ENCODE measurements at places on chromosomes 3 and 15.
A peak's percentile ranks its signal among the peaks of the same experiment; 100 is the strongest.

GRCh38 chr3:34533451-34533850 is 735.0 kb downstream of the PDCD6IP start:
- no peaks in the 10 kb centered on the region for H3K4me1 ChIP-seq
- no peak overlapping the region for H3K27ac ChIP-seq
- no peaks in the 10 kb centered on the region for H3K27me3 ChIP-seq
- no peak for DNase-seq
- H3K4me3 ChIP-seq: no peak overlapping the region
- H3K36me3 ChIP-seq: no peaks in the 10 kb centered on the region

- DNase-seq: no peak
- H3K4me1 ChIP-seq: no peaks in the 10 kb centered on the region
- H3K27me3 ChIP-seq: no peaks in the 10 kb centered on the region
- H3K36me3 ChIP-seq: peaks cover 2% of the 10 kb centered on the region
- no peak overlapping the region for H3K4me3 ChIP-seq
These were observed 50.9 kb downstream of the MB21D2 start for GRCh38 chr3:192866804-192867203.

DNA sequence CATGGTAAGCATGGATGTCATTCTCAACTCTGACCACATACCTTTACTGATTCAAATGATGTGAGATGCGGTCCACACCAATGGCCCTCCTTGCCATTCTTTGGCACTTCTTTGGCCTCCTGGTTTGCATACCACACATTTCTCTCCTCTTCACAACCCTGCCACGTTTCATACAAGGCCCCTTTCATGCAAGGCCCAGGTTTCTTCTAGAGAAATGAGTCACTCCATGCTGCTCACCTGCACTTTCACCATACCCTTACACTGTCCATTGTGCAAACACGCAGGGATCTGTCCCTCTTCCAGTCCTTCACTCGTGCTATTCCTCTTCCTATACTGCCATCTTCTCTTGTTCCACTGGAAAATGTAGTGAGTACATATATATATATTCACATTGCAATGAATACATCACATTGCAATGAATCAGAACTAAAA is 24.4 kb upstream of the SLC24A5 start:
- no peak for DNase-seq
- H3K36me3 ChIP-seq: no peaks in the 10 kb centered on the region
- H3K4me1 ChIP-seq: no peaks in the 10 kb centered on the region
- H3K4me3 ChIP-seq: no peak overlapping the region
- no peak overlapping the region for H3K27ac ChIP-seq

DNA sequence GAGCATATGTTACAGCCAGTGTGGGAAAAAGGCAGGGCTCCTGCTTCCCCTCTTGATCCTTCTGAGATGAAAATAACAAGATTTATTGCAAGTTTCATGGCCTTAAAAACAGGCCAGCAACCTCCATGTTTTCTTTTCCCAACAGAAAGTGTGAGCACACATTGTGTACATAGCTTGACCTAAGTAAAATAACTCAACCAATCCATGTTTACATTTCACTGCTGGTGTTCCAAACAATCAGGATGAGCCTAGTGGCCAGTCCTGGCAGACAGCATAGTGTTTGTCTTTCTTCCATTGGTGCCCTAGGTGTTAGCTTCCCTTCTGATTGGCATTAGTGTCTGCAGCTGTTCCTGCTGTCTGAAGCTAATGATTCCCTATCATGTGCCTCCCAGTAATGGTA is 847.7 kb downstream of the EPHA3 start:
- no peaks in the 10 kb centered on the region for H3K36me3 ChIP-seq
- H3K27me3 ChIP-seq: no peaks in the 10 kb centered on the region
- no peak overlapping the region for H3K4me3 ChIP-seq
- no peaks in the 10 kb centered on the region for H3K4me1 ChIP-seq

DNA sequence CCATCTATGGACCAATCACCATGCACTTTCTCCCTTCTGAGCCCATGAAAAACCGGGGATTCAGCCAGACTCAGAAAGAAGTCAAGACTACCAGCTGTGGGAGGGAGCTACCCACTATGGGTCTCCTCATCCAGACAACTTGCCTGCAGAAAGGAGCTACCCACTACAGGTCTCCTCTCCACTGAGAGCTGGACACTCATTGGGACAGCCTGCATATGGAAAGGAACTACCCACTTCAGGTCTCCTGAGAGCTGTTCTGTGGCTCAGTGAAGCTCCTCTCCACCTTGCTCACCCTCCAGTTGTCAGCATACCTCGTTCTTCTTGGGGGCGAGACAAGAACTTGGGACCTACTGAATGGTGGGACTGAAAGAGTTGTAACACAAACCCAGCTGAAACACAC is 22.3 kb upstream of the ZBED2 start:
- no peak overlapping the region for H3K4me3 ChIP-seq
- no peak for DNase-seq
- H3K27me3 ChIP-seq: no peaks in the 10 kb centered on the region
- peaks cover 41% of the 10 kb centered on the region for H3K4me1 ChIP-seq
- H3K27ac ChIP-seq: peak overlapping the region; percentile 99

- DNase-seq: no peak
- H3K27ac ChIP-seq: no peak overlapping the region
- no peaks in the 10 kb centered on the region for H3K4me1 ChIP-seq
- H3K27me3 ChIP-seq: peaks cover 48% of the 10 kb centered on the region
- no peaks in the 10 kb centered on the region for H3K36me3 ChIP-seq
- no peak overlapping the region for H3K4me3 ChIP-seq
These were observed 7.9 kb upstream of the OR4F6 start for GRCh38 chr15:101795455-101795854.

- no peaks in the 10 kb centered on the region for H3K36me3 ChIP-seq
- no peak overlapping the region for H3K27ac ChIP-seq
- H3K27me3 ChIP-seq: peaks cover 6% of the 10 kb centered on the region
- H3K4me1 ChIP-seq: peaks cover 1% of the 10 kb centered on the region
These were observed 314.3 kb upstream of the RASGRP1 start for GRCh38 chr15:38878926-38879325.

GRCh38 chr3:53823956-53824657 is 22.1 kb downstream of the CHDH start:
- H3K27ac ChIP-seq: no peak overlapping the region
- H3K4me1 ChIP-seq: no peaks in the 10 kb centered on the region
- no peaks in the 10 kb centered on the region for H3K27me3 ChIP-seq
- DNase-seq: no peak

DNA sequence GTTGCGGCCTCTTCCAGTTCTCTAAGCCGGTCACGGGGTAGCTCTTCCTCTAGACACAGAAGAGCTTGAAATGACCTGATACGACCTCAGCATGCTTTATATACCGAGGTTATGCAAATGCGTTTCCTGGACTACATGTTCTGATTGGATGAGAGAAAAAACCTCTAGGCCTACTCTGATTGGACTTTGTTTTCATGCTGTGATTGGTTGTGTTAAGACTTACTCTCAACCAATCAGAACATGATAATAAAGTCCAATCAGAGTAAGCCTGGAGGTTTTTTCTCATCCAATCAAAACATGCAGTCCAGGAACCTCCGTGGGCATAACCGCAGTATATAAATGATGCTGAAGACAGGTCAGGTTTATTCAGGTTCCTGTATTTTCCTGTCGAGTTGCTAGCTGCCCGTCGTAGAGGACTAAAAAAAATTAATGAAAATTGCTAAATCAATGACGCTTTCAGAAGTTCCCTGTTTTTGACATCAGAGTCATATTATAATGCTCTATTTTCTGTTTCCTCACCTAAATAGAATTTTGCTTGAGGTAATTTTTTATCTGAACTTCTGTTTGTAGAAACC is 177.4 kb downstream of the POTEB3 start:
- no peak overlapping the region for H3K4me3 ChIP-seq
- H3K27me3 ChIP-seq: peaks cover 21% of the 10 kb centered on the region
- H3K27ac ChIP-seq: no peak overlapping the region
- DNase-seq: no peak

- no peak overlapping the region for H3K27ac ChIP-seq
- H3K27me3 ChIP-seq: no peaks in the 10 kb centered on the region
- H3K4me1 ChIP-seq: no peaks in the 10 kb centered on the region
- no peaks in the 10 kb centered on the region for H3K36me3 ChIP-seq
These were observed 249.8 kb downstream of the POLQ start for GRCh38 chr3:121295979-121296378.

DNA sequence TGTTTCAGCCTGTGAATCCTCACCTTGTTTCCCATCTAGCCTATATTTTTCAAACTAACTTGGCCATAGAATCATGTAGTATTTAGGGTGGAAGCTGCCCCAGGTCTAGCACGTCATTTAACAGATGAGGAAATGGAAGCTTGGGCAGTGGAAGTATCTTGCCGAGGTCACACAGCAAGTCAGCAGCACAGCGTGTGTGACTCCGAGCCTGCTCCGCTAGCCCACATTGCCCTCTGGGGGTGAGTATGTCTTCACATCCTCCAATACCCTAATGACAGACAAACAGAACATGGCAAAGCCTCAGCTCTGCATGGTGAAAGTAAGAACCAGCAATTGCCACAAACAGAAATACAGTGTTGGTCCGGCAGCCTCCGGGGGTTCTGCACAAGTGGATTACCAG is 2.2 kb upstream of the CCR5 start:
- DNase-seq: peak; percentile 68
- H3K36me3 ChIP-seq: peaks cover 17% of the 10 kb centered on the region
- peak overlapping the region; percentile 82 for H3K4me3 ChIP-seq
- H3K4me1 ChIP-seq: peaks cover 50% of the 10 kb centered on the region
- peak overlapping the region; percentile 92 for H3K27ac ChIP-seq

GRCh38 chr3:82745544-82745943 is 984.1 kb upstream of the GBE1 start:
- H3K4me1 ChIP-seq: no peaks in the 10 kb centered on the region
- no peaks in the 10 kb centered on the region for H3K36me3 ChIP-seq
- H3K27ac ChIP-seq: no peak overlapping the region
- no peak overlapping the region for H3K4me3 ChIP-seq

DNA sequence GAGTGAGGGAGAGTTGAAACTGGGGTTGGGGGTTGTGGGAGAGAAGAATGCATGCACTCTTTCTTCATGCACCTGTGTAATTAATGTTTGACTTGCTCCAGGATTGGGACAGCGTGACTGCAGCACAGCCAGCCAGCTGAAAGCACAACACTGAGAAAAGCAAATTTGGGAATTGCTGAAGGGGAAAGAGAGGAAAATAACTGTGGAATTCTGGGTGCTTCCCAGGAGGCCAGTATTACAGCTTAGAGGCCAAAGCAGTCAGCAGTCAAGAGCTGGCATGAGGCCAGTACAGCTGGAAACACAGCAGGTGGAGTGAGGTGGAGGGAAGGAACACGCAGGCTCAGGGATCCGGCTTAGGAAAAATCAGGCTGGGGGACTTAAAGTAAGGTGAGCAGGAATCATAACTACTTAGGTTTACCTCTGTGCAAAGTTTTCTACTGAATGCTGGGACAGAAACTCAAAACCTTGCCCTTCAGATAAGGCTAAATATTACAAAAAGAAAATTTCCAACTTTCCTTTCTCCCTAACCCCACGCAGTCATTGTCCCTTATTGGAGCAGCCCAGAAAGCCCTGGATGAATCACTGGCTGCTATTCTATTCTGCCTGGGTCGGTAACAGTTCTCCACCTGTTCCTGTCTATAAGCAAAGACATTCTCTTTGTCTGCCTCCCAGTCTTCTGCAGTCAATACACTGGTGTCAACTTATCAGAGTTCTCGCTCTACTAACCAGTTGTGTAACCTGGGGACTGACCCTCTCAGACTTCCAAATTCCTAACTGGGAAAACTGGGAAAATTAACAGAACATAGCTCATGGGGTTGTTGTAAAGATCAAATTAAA is 167.2 kb downstream of the MAGI1 start:
- DNase-seq: no peak
- no peaks in the 10 kb centered on the region for H3K36me3 ChIP-seq
- H3K27ac ChIP-seq: no peak overlapping the region
- H3K4me3 ChIP-seq: no peak overlapping the region
- no peaks in the 10 kb centered on the region for H3K4me1 ChIP-seq

- no peak overlapping the region for H3K4me3 ChIP-seq
- peaks cover 3% of the 10 kb centered on the region for H3K4me1 ChIP-seq
- H3K27me3 ChIP-seq: peaks cover 83% of the 10 kb centered on the region
- peaks cover 6% of the 10 kb centered on the region for H3K36me3 ChIP-seq
- H3K27ac ChIP-seq: no peak overlapping the region
- DNase-seq: no peak
These were observed 111.0 kb downstream of the LRRK1 start for GRCh38 chr15:101029971-101030661.

- DNase-seq: no peak
- no peaks in the 10 kb centered on the region for H3K36me3 ChIP-seq
- H3K27me3 ChIP-seq: no peaks in the 10 kb centered on the region
- H3K27ac ChIP-seq: no peak overlapping the region
- H3K4me1 ChIP-seq: no peaks in the 10 kb centered on the region
- H3K4me3 ChIP-seq: no peak overlapping the region
These were observed 68.0 kb downstream of the CHL1 start for GRCh38 chr3:264394-265156.

GRCh38 chr3:190307164-190307545 is 15.1 kb downstream of the CLDN1 start:
- peaks cover 9% of the 10 kb centered on the region for H3K27me3 ChIP-seq
- peaks cover 2% of the 10 kb centered on the region for H3K4me1 ChIP-seq
- no peaks in the 10 kb centered on the region for H3K36me3 ChIP-seq
- H3K4me3 ChIP-seq: no peak overlapping the region
- no peak for DNase-seq
- H3K27ac ChIP-seq: no peak overlapping the region

GRCh38 chr15:78321786-78322185 is 18.4 kb upstream of the CRABP1 start:
- no peaks in the 10 kb centered on the region for H3K4me1 ChIP-seq
- peaks cover 12% of the 10 kb centered on the region for H3K27me3 ChIP-seq
- DNase-seq: no peak
- peaks cover 3% of the 10 kb centered on the region for H3K36me3 ChIP-seq
- H3K4me3 ChIP-seq: no peak overlapping the region

GRCh38 chr15:34847598-34847997 is 52.2 kb upstream of the ACTC1 start:
- H3K27ac ChIP-seq: no peak overlapping the region
- H3K4me3 ChIP-seq: no peak overlapping the region
- DNase-seq: no peak
- no peaks in the 10 kb centered on the region for H3K27me3 ChIP-seq
- no peaks in the 10 kb centered on the region for H3K36me3 ChIP-seq
- no peaks in the 10 kb centered on the region for H3K4me1 ChIP-seq

DNA sequence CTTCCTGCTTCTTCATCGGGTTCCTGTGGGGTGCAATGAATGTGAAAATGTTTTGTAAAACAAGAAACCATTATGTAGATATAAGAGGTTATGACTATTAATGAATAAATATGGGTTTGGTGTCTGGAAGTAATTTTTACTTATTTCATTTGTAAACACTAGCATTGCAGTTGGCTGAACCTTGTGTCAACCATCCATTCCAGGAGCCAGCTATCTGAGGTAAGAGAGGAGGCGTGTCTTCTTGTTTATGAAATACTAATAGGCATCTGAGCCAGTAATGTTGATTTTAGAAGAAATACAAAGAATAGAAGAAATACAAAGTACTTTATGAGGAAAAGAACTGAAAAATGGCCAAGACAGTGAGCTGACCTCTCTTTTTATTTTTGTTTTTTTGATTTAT is 187.5 kb downstream of the LPP start:
- no peaks in the 10 kb centered on the region for H3K27me3 ChIP-seq
- H3K27ac ChIP-seq: no peak overlapping the region
- DNase-seq: no peak
- peaks cover 4% of the 10 kb centered on the region for H3K36me3 ChIP-seq

- peaks cover 3% of the 10 kb centered on the region for H3K36me3 ChIP-seq
- H3K4me3 ChIP-seq: no peak overlapping the region
- DNase-seq: no peak
- H3K27ac ChIP-seq: no peak overlapping the region
These were observed 19.2 kb downstream of the DZIP3 start for GRCh38 chr3:108608750-108609149.

- peaks cover 5% of the 10 kb centered on the region for H3K36me3 ChIP-seq
- H3K4me3 ChIP-seq: peak overlapping the region; percentile 83
- peaks cover 44% of the 10 kb centered on the region for H3K27me3 ChIP-seq
- H3K4me1 ChIP-seq: peaks cover 21% of the 10 kb centered on the region
- DNase-seq: no peak
- no peak overlapping the region for H3K27ac ChIP-seq
These were observed 27.8 kb upstream of the RPL32 start for GRCh38 chr3:12869035-12869621.
